NCI-H1092 (cell line): ENCODE measurements at places on chromosomes 3 and 15.

GRCh38 chr15:31128919-31129768 lies 27.6 kb upstream of the TRPM1 start:
- DNase-seq = peak; percentile 12

GRCh38 chr3:144593881-144594280 lies 622.3 kb downstream of the DIPK2A start:
- no peak for DNase-seq

DNA sequence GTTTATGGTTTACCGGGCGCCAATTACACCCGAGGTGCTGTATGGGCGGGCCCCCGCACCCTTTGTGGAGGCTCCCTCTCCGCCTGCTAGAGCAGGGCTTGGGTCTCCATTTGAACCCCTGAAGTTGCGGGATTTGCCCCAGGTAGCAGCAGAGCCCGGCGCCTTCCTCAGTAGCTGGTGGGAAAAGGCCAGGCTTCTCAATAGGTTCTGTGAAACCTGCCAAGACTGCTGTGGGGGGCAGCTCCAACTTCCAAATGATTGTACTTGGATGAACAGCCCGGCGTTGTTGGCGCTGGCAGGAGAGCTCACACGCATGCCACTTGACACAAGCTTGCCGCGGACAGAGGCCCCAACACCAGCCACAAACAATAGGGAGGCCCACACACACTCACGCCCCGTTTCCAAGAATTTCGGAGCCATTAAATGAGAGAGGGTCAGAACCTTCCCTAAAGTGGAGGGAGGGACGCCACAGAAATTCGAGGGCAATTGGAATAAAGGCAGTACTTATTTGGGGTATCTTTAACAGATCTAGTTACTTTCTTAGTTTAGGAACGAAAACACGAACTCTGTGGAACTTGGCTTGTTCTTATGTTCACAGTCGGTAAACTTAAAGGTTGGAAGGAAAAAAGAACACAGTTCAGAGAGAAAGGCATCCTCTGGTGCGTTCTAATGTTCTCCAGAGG lies 1.4 kb downstream of the EPHB3 start:
- DNase-seq = peak; percentile 37

DNA sequence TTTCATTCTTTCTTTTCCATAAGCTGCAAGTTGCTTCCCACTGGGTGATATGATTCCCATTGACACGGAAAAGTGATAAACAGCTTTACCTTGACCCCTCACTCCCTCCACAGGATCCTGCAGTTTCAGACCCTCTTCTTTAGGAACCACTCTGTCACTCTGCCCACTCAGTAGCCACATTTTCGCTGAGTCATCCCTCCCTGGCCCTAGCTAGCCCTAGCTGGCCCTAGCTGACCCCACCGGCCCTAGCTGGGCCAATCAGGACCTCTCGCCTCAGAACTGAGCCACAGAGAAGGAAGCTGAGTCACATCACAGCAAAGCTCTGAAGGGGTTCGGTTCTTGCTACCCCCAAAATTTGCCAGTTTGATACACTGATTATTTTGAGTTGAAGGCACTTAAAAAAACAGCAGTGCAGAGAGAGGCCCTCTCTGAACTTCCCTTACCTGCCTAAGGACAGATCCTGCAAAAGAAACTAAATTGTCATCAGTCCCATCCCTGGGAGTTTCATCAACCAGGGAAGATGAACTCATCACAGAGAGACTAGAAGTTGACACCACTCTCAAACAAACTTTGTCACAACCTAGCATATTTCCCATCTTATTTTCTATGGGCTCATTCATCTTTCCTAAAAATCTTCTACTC lies 233.5 kb upstream of the PROK2 start:
- no peak for DNase-seq

DNA sequence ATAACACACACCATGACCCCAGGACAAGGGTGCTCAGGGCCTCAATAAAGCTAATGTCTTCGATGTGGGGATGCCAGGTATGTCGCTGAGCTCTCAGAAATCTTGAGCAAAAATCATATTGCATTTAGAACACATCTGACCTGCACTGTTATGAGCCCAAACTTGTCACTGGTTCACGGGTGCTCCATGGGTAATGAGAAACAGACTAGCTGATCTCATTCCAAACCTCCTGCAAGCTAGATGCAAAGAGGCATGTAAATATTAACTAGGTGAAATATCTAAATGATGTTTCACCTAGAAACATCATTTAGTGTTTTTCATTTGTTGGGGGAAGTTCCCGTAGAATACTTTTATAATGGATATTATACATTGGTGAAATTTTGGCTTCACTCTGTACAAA lies 549.4 kb downstream of the OCA2 start:
- no peak for DNase-seq

GRCh38 chr3:36591959-36592358 lies 172.4 kb downstream of the DCLK3 start:
- no peak for DNase-seq

DNA sequence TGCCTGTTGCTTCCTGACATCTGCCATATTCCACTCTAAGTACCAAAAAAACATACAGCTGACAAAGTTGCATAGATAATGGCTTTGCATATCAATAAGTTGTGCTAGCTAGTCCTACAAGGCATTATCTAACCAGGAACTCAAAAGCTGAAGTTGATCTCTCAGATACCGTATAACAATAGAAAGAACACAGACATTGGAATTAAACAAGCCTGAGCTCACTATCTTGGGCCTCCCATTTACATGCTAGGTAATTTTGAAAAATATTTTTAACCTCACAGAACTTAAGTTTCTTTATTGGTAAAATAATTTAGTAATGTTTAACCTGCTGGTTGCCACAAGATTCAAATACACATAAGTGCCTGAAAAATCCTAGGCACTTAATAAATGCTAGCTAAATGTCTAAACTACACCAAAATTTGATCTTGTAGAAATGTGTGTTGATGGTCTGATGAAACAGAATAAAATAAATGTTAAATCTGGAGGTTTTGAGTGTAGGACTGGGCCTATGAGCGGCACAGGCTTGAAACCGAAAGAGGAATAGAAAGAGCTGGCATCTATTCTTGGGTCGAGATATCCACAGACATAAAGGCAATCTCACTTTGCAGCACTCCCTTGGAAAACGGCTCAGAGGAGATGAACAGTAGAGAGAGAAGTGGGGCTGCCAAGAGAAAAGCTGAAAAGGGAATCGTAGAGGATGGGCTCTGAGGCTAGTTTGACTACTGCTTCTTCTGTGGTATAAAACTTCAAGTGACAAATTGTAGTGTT lies 29.9 kb upstream of the TTC14 start:
- DNase-seq = no peak

DNA sequence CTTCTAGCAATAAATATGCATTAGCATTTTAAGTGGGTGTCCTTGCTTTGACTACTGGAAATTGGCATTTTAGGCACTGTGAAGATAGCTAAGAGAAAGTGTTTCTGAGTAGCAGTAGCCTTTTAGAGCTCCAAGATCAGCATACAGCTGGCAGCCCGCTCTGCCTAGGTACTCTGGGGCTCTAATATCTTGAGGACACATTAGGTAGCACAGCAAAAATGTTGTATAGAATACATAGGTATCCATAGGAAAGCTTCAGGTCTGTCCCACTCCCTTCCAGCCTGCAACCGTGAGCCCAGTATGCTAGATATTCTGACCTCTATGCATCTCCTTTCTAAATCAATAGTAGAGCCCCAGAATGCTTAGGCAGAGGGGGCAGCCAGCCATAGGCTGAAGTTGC lies 670.5 kb downstream of the NLGN1 start:
- DNase-seq = no peak

DNA sequence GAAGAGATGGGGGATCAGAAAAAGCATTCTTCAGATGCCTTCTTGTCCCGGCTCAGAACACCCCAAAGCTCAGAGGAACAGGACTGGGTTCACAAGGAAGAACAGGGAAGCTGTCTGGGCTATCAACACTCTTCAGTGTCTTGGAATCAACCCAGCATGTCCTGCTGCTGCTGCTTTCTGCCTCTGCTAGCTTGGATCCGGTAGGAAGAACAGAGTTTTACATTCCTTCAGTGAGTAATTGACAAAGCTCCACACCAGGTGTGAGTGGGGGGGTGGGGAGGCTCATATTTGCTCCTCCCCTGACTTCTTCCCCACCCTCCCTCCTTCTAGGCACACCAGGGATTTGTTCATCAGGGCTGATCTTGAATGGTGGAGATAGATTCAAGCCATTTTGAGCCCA lies 13.1 kb upstream of the ETV5 start:
- no peak for DNase-seq

- no peak for DNase-seq
Measured at GRCh38 chr3:178777718-178778411, 241.6 kb downstream of the KCNMB2 start.

GRCh38 chr3:53324105-53324504 lies 23.2 kb downstream of the DCP1A start:
- no peak for DNase-seq

GRCh38 chr3:108661699-108662098 lies 72.2 kb downstream of the DZIP3 start:
- no peak for DNase-seq

- DNase-seq = no peak
Measured at GRCh38 chr3:152834776-152835600, at the start of gene P2RY1. TSS of gene P2RY1 (plus strand) at chr3:152835131. CDS start at chr3:152835783, 652 bp downstream.

GRCh38 chr3:197906023-197906849 lies 43.8 kb upstream of the RPL35A start:
- DNase-seq = peak; percentile 59

GRCh38 chr3:128330214-128330842 lies 136.4 kb downstream of the DNAJB8 start:
- DNase-seq = no peak

GRCh38 chr3:24185738-24186384 lies 240.8 kb downstream of the NR1D2 start:
- DNase-seq = peak; percentile 26

DNA sequence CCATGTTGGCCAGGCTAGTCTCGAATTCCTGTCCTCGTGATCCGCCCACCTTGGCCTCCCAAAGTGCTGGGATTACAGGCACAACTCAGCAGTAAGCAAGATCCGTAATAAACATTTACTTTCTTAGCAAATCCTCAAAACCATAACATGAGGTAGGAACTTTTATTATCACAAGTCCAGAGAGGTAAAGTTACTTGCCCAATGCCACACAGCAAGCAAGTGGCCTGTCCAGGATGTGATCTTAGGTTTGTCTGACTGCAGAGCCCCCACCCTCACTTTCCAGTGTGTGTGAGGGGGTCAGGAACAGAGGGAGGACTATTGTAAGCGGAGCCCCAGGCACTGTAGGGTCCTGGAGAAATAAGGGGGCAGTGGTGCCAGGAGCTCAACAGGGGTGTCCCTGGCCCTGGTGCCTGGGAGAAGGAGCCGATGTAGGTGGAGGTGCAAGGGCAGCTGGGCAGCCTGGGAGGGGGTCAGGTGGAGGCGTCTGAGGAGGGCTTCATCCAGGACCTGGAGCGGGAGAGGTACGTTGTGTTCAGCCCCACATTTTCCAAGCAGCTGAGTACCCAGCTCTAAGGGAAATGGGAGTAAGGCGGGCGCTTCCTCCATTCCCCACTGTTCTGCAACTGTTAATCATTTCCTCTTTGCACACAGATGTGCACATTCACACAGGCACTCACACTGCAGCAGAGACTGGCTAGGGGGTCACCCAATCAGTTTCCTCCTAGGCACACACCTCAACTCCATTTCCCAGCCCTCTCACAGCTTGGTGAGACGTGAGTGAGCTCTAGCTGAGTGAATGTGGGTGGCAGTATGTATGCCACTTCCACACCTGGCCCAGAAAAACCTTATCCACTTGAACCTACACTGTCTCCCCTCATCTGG lies 5.9 kb downstream of the RPUSD3 start:
- DNase-seq = no peak

DNA sequence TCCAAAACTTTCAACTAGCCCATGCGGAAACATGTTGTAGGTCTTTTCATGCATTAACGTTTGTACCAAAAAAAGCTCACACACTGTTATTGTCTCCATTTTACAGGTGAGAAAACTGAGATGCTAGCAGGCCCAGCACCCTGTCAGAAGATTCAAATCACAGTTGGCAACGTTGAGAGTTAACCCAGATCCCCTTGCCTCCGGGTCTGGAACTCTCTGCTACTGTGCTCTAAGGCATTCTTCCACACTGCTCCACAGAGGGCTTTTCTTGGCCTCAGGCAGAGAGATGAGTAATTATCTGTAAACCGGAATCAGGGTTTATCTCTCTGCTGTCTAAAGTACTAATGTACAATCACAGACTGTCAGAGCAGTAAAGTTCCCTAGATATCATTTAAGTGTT lies 186.0 kb upstream of the LPP start:
- no peak for DNase-seq

DNA sequence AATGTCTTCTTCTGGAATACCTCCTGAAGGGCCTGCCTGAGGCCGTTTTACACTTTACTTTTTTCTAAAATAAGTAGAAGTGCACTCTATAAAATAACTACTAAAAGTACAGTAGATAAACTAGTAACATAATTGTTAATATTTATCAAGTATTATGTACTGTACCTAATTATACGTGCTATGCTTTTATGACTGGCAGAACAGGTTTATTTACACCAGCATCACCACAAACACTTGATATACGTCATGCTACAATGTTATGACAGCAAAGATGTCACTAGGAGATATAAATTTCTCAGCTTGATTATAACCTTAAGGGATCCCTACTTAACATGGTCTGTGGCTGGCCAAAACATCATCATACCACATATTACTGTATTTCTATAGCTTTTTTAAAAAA lies 29.4 kb downstream of the DLG1 start:
- DNase-seq = no peak

DNA sequence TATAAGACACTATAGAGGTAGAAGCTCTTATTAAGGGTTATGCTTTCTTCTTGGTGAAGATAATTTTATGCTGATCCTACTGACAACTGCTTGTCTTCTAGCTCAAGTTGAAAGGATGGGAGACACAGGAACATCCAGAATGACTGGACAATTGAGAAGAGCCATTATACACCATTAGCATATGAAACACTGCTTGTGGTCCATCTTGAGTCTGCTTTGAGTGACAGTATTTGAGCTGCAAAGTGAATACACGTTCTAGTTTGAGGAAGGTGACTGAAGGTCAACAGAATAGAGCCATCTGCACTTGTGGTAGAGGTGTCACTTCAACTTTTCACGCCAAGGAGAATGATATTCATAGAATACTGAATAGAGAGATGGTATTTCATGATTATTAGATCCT lies 315.4 kb downstream of the MCTP2 start:
- no peak for DNase-seq

GRCh38 chr3:16809993-16810392 lies 74.8 kb upstream of the PLCL2 start:
- DNase-seq = no peak
